ENCODE measurements at places on chromosomes 11 and 22.

GRCh38 chr11:35247428-35247827 lies 108.5 kb downstream of the CD44 start:
- DNase-seq = no peak

- no peak for DNase-seq
Measured at GRCh38 chr11:126589492-126589803, 234.0 kb downstream of the ST3GAL4 start.

DNA sequence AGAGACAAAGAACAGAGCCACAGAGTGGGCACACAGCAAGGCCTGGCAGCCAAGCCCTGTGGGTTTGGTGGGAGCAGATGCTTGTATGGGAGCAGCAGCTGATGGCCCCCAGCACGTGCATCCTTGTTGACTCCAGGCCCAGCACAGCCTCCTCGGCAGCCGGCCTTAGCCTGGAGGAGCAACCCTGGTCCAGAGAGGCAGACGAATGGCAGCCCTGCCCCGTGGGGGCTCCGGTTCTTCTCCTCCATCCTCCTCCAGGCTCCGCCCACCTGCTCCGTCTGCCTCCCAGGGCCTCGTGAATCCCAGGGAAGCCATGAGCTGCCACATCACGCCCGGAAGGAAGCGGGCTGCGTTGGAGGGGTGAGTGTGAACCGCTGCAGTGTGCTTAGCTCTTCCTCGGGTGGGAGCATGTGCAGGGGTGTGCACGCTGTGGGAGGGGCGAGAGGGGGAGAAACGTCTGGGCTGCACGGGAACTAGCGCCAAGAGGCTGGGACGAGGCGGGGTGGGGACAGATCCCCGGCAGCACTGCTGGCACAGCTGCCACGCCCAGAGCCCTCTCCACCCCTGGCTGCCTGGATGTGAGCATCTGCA lies 36.3 kb upstream of the JAM3 start:
- no peak for DNase-seq

- DNase-seq = no peak
Measured at GRCh38 chr11:11408436-11409221, 55.6 kb upstream of the CSNK2A3 start.

DNA sequence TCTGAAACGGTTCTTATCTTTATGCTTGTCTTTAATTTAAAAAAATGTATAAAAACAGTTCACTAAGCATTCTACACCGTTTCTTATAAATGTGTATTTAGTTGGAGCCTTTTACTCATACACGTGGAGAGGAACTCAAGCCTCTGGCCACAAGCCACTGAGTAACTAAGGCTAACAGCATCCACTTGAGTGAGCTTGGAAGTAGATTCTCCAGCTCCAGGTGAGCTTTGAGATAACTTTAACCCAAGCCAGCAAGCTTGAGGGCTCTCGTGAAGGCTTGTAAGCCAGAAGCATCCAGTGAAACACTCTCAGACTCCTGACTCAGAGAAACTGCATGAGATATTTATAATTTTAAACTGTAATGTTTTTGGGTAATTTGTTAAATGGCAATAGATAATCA lies 82.6 kb downstream of the ARHGAP20 start:
- DNase-seq = no peak

DNA sequence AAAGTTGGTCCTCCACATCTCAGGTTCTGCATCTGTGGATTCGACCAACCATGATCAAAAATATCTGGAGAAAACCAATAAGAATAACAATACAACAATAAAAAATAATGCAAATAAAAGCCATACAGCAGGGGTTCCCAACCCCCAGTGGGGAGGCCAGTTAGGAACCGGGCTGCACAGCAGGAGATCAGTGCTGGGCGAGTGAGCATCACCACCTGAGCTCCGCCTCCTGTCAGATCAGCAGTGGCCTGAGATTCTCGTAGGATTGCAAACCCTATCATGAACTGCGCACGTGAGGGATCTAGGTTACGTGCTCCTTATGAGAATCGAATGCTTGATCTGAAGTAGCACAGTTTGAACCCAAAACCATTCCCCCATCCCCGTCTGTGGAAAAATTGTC lies 25.4 kb upstream of the MYO18B start:
- DNase-seq = no peak

DNA sequence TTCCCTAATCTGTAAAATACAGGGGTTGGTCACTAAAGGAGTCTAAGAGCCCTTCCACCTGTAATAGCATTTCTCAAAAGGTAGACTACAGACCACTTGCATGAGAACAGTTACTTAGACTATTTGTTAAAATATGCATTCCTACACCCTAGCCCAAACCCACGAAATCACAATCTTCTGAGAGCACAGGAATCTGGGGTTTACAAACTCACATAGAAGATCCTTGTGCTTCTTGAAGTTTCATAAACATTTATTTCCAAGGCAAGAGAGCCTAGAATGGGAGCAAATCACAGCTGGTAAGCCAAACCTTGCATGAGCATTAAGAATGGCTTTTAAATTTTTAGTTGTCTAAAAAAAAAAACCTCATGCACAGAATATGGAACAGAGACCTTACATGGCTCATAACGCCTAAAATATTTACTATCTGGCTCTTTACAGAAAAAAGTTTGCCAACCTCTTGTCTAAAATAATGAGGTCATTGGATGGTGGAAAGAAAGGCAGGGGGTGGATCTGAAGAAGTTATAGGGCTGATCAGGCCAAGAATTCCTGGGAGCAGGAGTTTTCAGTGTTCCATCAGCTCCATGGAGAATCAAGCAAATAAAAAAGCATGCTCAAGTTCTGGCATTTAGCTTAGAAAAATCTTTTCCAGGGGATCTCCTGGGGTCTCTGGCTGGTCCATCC lies 133.4 kb downstream of the CCDC34 start:
- DNase-seq = no peak

- no peak for DNase-seq
Measured at GRCh38 chr11:47550288-47551047, 2.5 kb downstream of the CELF1 start.

DNA sequence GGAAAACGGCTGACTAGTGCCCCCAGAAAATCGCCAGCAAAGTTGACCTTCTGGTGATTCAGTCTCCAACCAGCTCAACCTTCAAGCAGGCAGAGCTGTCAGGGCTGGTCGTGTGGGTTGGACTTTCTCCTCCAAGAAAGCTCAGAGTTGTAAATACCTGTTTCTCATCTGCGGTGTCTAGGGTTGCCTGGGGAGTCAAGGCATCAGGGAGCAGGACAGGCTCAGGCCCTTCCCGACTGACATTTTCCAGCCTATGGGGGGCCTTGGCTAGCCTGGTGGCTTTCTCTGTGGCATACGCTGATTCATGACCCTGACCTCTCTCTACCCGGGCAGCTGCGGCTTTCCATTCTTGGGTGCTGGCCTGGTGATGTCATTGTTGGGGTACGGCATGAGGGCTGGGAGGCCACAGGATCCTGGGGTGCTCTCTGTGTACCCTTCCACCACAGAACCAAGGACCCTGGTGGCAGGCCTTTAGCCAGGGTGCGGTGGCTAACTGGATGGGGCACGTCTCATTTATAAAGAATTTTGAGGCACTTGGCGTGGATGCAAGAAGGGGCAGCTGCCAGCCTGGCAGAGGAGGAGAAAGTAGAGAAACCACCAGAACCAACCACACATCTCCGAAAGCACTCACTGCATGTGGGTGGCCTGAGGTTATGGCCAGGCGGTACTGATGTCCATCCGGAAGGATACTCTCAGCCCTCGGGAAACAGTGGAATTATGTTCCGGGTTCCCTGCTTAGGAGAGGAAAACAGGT lies 64.9 kb downstream of the BCR start:
- no peak for DNase-seq

GRCh38 chr11:25924586-25924985 lies 407.3 kb upstream of the ANO3 start:
- DNase-seq = no peak

GRCh38 chr11:71322861-71323582 lies 70.6 kb upstream of the SHANK2 start:
- DNase-seq = no peak

DNA sequence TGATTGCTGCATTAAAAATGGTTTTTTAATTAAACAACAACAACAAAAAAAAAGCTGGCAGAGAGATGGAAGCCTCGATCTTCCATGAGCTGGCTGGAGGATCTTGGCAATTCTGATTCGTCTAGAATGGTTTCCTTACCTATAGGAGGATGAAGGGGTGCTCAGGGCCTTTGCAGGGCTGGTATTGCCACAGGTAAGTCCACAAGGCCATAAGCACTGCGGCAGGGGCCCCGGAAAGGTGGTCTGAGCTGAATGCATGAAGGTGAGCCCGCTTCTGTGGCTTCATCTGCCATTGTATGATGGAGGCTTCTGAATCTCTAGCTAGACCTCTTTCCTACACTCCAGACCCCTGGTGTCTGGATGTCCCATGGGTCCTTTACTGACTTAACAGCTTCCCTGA lies 101.5 kb downstream of the TSPAN18 start:
- no peak for DNase-seq

DNA sequence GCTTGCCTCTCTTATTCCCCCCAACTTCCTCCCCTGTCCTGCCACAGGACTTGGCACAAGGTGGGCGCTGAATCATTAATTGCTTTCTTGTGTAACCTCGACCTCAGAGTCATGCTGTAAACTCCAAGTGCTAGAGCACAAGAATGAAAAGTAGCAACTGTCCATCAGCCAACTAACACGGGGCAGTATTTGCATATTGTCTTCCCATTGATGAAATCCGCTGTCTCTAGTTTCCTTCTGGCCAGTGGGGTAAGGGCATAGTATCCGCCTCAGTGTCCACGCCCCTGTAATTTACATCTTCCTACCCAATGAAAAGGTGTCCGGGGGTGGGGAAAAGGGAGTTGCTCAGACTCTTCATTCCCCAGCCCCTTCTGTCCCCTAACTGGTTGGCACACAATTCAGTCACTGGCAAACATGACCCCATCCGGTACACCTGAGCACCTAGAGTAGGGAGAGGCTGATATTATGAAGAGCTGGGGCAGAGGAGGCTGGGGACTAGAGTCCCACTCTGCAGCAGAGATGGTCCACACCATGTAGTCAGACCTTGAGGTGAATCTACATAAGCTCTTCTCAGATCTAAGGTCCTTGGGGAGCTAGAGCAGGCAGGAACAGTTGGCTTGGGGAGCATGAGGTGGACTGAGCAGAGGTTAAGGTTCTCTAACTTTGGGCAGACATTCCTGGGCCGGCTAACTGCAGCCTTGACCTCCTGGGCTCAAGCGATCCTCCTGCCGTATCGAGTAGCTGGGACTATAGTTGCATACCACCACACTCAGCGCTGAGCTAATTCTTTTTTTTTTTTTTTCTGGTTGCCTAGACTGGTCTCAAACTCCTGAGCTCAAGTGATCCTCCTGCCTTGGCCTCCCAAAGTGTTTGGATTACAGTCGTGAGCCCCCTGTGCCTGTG lies 6.8 kb upstream of the GGA1 start:
- DNase-seq = peak; percentile 43

GRCh38 chr11:25766332-25767015 lies 565.5 kb upstream of the ANO3 start:
- DNase-seq = no peak

DNA sequence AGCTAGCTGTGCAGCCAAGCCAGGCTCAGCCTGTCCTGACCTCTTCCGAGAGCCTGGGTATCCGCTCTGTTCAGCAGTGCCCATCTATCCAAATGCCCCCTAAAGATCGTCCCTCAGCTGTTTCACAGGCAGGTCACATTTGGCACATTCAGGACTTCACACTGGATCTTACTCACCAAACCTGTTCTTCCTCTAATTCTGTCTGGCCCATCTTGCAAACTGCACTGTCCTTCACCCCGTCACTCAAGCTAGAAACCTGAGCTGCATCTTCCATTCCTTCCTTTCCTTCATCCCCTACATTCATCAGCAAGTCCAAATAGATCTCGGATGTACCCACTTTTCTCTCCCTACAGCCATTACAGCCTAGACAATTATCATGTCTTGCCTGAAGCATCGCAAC lies 60.7 kb upstream of the CSNK2A3 start:
- DNase-seq = no peak

GRCh38 chr11:17748761-17749721 lies 14.5 kb downstream of the KCNC1 start:
- DNase-seq = no peak

DNA sequence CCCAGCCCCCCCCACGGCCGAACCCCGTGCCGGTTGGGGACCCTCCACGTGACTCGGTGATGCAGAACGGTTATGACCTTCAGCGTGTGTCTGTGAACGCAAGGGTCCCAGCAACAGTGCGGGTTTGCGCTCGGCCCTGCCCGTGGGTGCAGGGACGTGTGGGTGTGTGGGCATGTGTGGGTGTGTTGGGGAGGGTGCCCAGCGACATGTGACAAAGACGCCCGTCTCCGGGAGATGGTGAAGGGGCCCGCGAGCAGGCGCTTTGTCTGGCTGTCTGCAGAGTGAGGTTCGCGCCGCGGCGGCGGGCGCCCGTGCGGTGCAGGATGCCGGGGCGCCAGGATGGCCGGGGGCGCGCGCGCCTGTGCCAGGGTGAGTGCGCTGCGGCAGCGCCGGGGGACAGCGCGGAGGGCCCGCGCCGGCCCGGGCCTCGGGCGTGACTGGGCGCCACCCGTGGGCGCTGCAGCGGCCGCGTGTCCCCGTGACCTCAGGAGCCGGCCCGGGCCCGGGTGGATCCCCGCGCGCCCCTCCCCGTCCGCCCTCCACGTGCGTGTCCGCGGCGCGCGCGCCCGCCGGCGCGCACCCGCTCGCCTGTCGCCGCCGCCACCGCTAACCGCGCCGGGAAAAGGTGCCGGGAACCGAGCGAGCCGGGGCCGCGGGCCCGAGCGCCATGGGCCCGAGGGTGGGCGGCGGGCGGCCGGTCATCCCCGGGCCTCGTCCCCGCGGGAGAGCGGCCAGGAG lies at the start of gene LRFN4:
TSS of gene LRFN4 (plus strand) at position 569 of the 738 bp plus-strand sequence. CDS start 681 bp downstream, outside the sequence.
- DNase-seq = peak; percentile 34

- no peak for DNase-seq
Measured at GRCh38 chr11:125457814-125458343, 38.2 kb downstream of the FEZ1 start.

DNA sequence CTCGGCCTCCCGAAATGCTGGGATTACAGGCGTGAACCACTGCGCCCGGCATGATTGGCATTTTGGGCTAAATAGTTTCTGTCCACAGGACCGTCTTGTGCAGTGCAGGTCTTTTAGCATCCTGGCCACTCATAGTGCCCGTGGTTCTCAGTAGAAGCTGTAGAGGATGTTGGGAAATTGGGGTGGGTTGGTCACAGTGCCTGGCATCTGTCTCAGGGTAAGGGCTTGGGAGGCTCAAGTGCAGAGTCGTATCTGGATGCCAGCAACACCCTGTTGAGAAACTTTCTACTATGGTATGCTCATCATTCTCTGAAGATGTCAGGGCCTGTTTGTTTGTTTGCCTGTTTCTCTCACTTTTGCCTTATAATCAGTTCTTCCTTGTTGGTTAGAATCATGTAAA lies 21.9 kb downstream of the UBE2L3 start:
- DNase-seq = no peak

GRCh38 chr11:72581067-72581466 lies 93.2 kb downstream of the PDE2A start:
- no peak for DNase-seq

GRCh38 chr11:123450623-123451022 lies 20.6 kb downstream of the GRAMD1B start:
- no peak for DNase-seq

- DNase-seq = no peak
Measured at GRCh38 chr11:10906521-10906920, 48.7 kb upstream of the ZBED5 start.

All from GM12865 (cell line).